ENCODE measurements at places on chromosomes 3 and 15.

GRCh38 chr15:101169495-101170071 lies 82.3 kb downstream of the CHSY1 start:
- DNase-seq = no peak

- no peak for DNase-seq
These were observed 25.0 kb downstream of the USP13 start for GRCh38 chr3:179677884-179678283.

GRCh38 chr3:137641879-137642704 lies 122.0 kb upstream of the SOX14 start:
- DNase-seq = no peak

GRCh38 chr3:190385731-190386688 lies 2.0 kb upstream of the CLDN16 start:
- DNase-seq = no peak

- no peak for DNase-seq
These were observed 5.9 kb downstream of the KBTBD13 start for GRCh38 chr15:65082303-65082953.

GRCh38 chr3:48680811-48681540 lies 4.7 kb downstream of the NCKIPSD start:
- no peak for DNase-seq

GRCh38 chr3:142892714-142893113 lies 3.8 kb upstream of the PCOLCE2 start:
- DNase-seq = no peak

- DNase-seq = no peak
These were observed 77.6 kb downstream of the IQSEC1 start for GRCh38 chr3:12995389-12996180.

DNA sequence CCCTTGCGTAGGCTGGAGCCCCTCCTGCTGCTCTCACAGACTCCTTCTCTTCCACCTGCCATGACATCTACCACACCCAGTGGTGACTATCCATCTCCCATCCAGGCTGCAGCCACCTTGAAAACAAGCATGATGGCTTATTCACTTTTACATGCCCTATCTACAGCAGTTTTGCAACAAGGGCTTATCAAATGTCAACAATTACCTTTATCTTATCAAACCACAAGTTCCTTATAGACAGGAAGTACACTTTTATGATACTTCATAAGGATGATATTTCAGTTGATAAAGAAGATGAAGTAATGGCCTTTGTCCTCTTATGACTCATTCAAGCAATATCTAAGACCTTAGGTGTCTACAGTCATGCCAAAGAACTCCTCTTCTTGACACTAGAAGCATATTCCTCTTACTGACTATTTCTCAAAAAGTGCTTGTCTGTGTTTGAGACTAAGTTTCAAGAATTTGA lies 125.3 kb upstream of the SPRED1 start:
- no peak for DNase-seq

DNA sequence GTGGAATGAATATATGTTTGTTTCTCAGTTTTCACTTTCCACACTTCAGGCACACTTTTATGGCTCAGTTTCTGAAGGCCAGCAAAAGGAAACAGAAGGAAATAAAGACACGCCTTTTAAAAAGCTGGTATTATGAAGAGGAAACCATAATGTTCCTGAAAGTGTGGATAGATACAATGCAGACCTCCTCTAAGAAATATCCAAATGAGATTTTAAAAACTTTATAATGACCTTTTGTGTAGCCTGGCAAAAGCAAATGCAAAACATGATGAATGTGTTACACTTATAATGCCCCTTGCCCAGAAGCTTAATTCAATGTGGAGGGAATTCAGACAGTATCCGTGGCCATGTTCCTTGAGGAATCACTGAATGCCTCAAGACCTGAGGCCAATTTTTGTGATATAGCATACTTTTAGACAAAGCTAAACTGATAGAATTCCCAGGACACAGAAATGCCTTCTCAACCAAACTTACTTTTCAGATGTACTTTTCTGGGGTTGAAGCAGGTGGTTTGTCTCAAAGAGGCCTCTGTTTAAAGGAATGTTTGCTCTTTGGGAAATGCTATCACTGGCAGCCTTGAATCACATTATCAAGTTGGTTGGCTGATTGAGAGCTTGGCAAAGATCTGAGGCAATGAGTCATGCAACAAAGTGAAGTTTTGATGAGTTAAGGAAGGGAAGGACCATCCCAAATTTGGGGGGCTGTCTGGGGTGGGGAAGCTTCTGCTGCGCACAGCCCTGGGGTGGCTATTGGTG lies 77.1 kb upstream of the CACNA2D3 start:
- no peak for DNase-seq

DNA sequence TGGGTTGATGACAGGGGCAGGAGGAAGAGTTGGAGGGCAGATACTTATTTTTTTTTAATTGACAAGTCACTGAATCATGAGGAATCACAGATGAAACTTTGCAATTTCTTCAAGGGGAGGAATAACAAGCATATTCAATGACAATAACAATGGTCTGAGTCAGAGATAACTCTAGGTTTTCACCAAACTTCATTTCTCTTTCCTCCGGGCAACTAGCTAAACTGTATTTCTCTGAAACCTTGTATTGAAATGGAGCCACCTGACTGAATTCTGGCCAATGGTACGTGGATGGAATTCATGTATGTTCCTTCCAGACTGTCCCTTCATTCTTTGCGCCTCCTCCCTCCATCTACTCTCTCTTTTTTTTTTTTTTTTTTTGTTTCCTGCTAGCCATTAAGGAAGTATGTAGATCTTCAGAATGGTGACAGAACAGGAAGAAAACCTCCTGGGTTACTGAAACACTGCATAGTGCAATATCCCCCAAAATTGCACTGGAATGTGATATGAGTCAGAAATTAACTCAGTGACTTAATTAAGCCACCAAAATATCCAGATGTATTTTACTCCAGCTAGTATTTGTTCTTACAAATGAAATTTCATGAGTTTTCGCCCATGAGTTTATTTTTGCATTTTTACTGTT lies 495.4 kb downstream of the OTOL1 start:
- DNase-seq = no peak

DNA sequence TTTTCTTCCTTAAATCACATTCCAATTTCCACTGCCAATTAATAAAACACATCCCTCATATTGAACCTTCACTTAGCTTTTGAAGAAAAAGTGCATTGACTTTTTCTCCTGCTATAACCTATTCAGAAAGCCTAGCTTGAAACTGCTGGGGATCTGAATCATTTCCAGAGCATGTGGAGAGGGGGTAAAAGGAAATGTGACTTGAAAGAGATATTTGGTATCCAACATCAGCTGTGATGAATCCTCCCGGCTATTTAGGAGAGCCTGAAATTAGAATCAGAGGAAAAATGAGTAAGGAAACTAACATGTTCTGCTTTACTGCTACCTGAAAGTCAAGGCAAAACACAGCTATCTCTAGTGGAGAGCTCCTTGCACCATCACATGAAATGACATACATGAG lies 2.6 kb upstream of the GNB5 start:
- DNase-seq = no peak

DNA sequence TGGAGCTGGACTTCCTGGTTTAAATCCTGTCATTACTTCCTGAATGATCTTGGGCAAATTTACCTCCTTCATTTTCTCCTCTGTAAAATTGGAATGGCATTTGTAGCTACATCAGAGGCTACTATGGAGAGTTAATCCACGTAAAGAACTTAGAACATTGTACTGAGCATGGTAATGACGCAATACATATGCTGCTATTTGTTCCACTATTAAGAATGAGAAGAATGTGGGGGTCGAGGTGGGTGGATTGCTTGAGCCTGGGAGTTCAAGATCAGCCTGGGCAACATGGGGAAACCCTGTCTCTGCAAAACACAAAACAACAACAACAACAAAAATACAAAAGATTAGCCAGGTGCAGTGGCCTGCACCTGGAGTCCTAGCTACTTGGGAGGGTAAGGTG lies 250.6 kb downstream of the RYR3 start:
- DNase-seq = no peak

- DNase-seq = no peak
These were observed 45.6 kb downstream of the LRTM1 start for GRCh38 chr3:54882129-54882833.

- no peak for DNase-seq
These were observed 323.6 kb downstream of the GABRB3 start for GRCh38 chr15:26449291-26449690.

- DNase-seq = no peak
These were observed 11.2 kb upstream of the CAMK1 start for GRCh38 chr3:9780910-9781309.

GRCh38 chr3:18744472-18744871 lies 319.3 kb upstream of the SATB1 start:
- no peak for DNase-seq

DNA sequence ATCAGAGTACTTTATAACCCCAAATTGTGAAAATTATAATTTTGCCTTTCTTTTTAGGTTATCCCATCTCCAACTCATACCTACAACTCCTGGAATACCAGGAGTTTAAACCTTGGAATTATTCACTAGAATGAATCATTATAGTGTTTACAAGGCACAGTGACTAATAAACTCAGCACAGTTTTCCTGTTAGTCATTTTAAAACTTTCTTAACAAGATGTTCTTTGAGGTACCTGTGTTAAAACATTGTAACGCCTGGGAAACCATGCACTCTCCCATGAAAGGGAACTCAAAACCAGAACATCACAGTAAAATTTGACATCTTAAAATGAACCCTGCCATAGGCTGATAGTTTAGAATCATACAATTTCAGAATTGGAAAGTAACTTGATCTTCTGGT lies 132.4 kb upstream of the OSTN start:
- DNase-seq = no peak

DNA sequence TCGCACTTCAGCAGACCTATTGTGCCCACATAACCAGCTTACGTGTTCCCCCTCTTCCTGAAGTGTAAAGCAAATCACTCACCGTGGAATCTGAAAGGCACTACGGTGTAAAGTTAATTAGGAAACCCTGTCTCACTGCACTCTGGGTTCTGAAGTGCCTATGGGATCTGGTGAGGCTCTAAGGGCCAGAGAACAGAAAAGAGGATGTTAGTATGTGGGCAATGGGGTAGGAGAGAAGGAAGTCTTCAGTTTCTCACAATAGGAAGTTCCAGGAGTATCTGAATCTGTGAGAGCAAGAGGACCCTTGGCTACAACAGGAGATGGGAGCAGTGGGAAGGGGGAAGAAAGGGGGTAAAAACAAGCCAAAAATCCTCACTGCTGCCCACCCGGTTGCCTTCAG lies 71.4 kb downstream of the ITGB5 start:
- no peak for DNase-seq

GRCh38 chr15:67899596-67900283 lies 59.9 kb upstream of the RNU6-1 start:
- DNase-seq = no peak

DNA sequence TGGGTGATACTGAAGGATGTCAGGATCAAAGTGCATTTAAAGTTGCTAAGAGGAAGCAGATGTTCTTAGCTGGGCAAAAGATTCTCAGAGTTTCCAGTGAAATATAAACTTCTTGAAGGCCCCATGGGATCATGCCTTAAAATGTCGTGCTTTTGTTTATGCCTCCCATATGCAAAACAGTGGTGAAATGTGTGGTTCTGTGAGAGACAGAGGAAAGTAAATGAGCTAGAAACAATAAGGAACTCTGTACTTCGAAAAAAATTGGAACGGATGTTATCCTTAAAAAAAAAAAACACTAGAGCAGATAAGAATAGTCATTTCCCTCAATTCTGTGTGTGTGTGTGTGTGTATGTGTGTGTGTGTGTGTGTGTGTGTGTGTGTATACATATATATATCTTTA lies 497.0 kb upstream of the TBL1XR1 start:
- no peak for DNase-seq

DNA sequence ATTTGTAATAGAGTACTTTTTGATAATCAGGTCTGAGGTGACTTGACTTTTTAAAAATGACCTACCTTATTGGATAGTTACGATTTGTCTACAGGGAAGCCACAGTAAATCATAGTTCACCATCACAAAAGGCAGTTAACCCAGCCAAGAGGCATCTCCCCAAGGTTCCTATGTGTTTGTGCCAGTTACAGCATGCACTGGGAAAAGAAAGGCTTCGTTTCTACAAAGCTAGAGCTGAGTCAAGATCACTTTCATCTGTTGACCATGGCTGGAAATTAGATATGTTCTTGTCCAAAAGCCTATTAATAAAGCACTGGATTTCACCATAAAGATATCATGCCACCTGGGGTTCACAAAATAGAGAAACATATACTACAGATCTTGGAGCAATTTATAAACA lies 139.9 kb downstream of the GREM1 start:
- DNase-seq = no peak

DNA sequence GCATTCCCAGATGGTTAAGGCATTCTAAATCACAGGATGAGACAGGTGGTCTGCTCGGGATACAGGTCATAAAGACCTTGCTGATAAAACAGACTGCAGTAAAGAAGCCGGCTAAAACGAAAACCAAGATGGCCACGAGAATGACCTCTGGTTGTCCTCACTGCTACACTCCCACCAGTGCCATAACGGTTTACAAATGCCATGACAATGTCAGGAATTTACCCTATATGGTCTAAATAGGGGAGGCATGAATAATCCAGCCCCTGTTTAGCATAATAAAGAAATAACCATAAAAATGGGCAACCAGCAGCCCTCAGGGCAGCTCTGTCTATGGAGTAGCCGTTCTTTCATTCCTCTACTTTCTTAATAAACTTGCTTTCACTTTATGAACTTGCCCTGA lies 151.1 kb downstream of the ZNF385D start:
- no peak for DNase-seq

DNA sequence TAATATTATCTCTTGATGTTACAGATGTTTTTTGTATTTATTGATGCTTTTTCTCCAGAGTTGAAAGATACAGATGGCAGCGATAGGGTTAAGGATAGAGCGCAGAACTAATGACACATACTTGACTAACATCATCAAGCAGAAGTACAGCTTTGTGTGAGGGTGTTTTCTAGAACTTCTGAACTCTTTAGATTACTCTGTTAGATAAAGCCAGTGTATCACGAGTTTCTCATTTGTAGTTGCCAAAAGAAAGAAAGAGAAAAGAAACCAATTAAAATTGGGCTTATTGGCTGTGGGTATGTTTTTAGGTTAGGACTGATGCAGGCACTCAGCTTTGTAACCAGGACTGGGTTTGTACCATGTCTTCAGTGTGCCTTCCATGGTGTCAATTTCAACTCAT lies 6.6 kb upstream of the GPR171 start:
- DNase-seq = no peak

DNA sequence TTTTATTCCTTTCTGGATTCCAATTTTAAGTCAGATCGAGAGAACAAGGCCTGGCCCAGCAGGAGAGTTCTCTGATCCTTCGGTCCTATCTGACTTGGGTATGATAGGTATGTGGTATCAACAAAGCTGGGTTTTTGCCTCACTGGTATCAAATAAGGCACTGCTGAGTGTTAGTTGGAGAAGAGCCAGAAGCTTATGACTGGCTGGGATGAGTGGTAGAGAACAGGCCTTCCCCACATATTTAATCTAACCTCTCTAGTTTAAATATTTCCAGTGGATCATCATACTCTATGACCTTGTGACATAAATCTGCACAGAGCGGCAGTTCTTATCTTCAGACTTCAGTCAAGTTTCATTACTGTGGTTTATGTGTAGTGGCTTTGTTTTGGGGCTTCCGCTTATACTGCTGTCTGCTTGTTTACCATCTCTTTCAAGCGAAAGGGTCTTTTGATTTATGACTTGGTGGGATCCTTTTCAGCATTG lies 164.5 kb downstream of the PTPRG start:
- DNase-seq = no peak

- no peak for DNase-seq
These were observed 637.3 kb downstream of the TUSC7 start for GRCh38 chr3:117346901-117347300.
